ENCODE measurements at places on chromosomes 11 and 22.
A peak's percentile ranks its signal among the peaks of the same experiment; 100 is the strongest.

DNA sequence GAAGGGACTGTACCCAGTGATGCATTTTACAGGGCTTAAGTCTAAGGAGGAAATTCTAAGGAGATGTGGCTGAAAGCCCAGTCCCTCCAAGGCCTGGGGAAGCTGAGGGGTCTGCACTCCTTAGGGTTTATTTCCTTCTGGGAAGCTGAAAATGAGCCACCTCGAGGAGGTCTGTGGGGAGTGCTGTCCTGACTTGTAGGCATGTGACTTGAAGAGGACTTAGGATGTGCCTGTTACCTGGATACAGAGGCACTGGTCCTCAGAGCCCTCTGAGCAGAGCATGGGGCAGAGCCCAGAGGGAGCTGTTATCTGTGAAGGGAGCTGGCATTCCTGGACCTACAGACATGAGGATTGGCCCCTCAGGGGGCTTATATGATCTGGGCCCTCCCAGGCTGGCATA, 77.1 kb downstream of the TP53I11 start:
- no peaks in the 10 kb centered on the region for H3K4me1 ChIP-seq
- peaks cover 12% of the 10 kb centered on the region for H3K27me3 ChIP-seq
- H3K4me3 ChIP-seq = no peak overlapping the region
- DNase-seq = no peak
- no peak overlapping the region for H3K27ac ChIP-seq

- H3K4me1 ChIP-seq = peaks cover 75% of the 10 kb centered on the region
- H3K27ac ChIP-seq = peak overlapping the region; percentile 32
- H3K36me3 ChIP-seq = peaks cover 20% of the 10 kb centered on the region
- H3K27me3 ChIP-seq = no peaks in the 10 kb centered on the region
- H3K4me3 ChIP-seq = no peak overlapping the region
- DNase-seq = no peak
Measured at GRCh38 chr11:96254854-96255253, 88.1 kb downstream of the MAML2 start.

DNA sequence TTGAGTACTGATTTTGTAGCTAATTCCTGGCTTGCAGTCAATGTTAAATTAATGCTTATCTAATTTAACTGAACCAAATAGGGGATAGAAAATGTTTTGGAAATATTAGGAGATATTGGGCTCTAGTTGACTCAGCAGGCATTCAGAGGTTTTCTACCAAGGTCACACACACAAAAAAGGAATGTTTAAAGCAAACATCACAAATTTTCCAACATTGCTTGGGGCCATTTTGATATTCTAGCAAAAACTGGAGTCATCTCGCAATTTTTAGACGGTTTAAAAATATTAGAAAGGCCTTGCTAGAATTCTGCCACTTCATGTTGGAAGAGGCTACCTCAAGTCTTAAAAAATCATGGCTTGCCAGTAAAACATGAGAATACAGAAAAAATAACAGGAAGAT, 2082.1 kb upstream of the RAG2 start:
- DNase-seq = no peak
- H3K4me1 ChIP-seq = no peaks in the 10 kb centered on the region
- no peaks in the 10 kb centered on the region for H3K27me3 ChIP-seq
- H3K36me3 ChIP-seq = no peaks in the 10 kb centered on the region
- H3K4me3 ChIP-seq = no peak overlapping the region
- H3K27ac ChIP-seq = no peak overlapping the region

- no peak for DNase-seq
- peaks cover 52% of the 10 kb centered on the region for H3K4me1 ChIP-seq
- H3K4me3 ChIP-seq = peak overlapping the region; percentile 88
- no peaks in the 10 kb centered on the region for H3K27me3 ChIP-seq
- H3K27ac ChIP-seq = peak overlapping the region; percentile 97
- no peaks in the 10 kb centered on the region for H3K36me3 ChIP-seq
Measured at GRCh38 chr22:46054091-46055073, 77.4 kb upstream of the WNT7B start.
